Endothelial cell of umbilical vein (primary cell): ENCODE measurements at places on chromosomes 3 and 15. TPM values are rescaled to one million over a fixed set of nuclear protein-coding genes. Genes with fewer than 3 reads are reported as not detected.

- no peak for DNase-seq
Observed at GRCh38 chr3:196636369-196637349, 2.8 kb upstream of the NRROS start.

DNA sequence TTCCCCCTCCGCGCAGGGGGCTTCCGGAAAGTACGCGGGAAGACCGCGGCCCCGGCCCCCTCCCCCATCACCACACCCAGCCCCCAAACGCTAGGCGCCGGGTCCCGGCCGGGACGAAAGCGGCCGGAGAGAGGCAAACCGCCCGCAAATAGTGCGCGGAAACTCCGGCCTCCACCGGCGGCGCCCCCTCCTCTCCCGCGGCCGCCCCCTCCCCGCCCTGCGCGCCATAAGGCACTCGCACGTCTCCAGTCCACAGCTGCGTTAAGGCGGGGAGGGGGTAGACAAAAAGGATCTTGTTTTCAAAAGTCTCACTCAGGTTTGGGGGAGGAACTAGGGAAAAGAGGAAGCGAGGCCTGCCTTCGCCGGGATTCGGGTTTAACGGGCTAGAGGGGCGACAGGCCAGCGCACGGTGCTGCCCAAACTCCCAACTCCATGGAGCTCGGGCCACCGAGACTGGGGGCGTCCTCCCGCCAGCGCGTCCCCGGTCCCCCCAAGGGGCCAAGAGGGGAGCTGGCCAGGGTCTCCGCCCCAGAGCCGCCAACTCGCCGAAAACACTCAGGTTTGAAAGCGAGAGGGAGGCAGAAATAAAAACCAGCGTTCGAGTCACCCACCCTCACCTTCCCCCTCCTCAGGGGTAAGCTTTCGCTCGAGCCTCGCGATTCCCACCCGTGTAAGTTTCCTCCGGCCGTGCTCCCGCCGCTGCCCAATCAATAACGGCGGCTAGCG is 1.8 kb downstream of the ANP32A start:
- peak; percentile 53 for DNase-seq

DNA sequence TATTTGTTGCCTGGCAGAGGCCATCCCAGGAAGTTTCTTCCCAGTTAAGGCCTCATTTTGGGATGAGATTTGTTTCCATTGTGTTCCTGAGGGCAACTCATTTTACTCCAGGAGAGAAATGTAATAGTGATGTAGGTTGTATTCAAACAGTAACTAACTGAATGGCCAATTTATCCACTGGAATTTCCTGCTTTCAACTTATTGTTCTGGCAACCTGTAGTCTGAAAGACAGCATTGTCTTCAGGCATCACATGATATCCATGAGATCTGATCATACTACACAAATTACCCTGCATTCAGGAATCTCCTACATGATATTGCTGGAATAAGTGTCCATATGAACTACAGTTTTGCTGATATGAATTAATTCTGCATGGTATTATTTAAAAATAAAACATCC is 79.5 kb upstream of the FGF7 start:
- DNase-seq = peak; percentile 22

- no peak for DNase-seq
Observed at GRCh38 chr3:102478160-102478559, 43.3 kb downstream of the ZPLD1 start.

DNA sequence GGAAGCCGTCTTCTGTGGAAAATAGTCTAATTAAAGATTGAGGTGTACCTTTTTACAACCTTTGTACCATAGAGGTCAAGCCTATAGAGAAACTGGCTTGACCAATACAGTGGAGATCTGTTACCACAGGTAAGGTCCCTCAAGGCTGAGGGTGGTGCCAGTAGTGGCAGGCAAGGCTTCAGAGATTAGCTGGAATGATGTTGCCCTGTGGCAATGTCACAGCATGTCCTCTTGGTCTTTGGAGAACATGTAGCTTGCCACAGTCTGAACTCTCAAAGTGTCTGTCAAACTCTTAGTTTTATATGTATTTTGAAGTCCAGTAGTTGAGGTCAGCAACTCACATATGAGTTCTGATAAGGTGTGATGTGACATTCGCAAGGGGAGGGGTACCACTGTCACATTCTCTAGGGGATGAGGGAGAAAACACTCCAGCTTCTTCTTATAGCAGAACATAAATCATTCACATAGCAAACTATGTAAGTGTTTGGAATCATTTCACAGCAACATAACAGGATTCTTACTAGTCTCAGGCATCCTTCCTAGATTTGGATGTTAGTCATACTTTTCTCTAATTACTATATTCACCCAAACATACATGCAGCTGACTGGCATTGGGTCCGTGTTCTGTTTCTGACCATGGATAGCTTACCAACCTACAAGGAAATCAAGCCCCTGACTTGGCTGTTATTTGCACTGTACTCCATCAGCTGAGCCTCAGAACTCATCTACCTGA is 173.6 kb downstream of the UBE2E2 start:
- DNase-seq = no peak

- DNase-seq = peak; percentile 37
Observed at GRCh38 chr3:71393093-71393492, 190.4 kb downstream of the FOXP1 start.

DNA sequence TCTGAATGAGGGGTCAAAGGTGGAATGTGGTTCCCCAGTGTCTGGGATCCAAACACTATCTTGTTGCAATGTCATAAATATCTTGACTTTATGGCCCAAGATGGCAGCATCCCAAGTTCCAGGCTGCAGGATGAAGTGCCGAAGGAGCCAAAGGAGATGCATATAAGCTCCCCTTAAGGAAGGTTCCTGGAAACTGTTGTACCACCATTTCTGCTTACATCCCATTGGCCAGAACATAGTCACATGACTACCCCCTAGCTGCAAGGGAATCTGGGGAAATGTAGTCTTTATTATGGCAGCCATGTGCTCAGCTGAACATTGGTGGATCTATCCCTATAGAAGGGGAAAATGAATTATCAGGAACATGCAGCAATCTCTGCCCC is 54.3 kb downstream of the BDH1 start:
- DNase-seq = no peak

GRCh38 chr3:127539366-127540060 is 51.0 kb downstream of the TPRA1 start:
- no peak for DNase-seq

The SAMMSON gene
- polyA plus RNA-seq = not detected in 2 replicates

The PLCL2 gene
- 1.5 and 2.3 TPM in 2 replicates for polyA plus RNA-seq

The CFAP20DC gene
- polyA plus RNA-seq = 0.92 TPM in 2 replicates

The SLC24A5 gene
- not detected in 2 replicates for polyA plus RNA-seq
